ENCODE measurements at places on chromosomes 1 and 21.

GRCh38 chr1:161787355-161787754 lies 21.2 kb downstream of the ATF6 start:
- no peak for DNase-seq

- no peak for DNase-seq
These were observed 4.4 kb downstream of the SSBP3 start for GRCh38 chr1:54401799-54402198.

DNA sequence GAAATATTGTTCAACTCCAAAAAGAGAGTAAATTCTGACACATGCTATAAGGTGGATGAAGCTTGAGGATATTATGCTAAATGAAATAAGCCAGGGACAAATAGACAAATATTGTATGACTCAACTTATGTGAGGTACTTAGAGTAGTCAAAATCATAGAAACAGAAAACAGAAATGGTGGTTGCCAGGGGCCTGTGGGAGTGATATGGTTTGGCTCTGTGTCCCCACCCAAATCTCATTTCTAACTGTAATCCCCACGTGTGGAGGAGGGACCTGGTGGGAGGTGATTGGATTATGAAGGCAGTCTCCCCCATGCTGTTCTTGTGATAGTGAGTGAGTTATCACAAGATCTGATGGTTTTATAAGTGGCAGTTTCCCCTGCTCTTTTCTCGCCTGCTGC lies 24.7 kb upstream of the DISP1 start:
- DNase-seq = no peak

- DNase-seq = no peak
These were observed 8.0 kb downstream of the OSBPL9 start for GRCh38 chr1:51624855-51625254.

GRCh38 chr1:201336711-201337450 lies 40.6 kb downstream of the TNNT2 start:
- DNase-seq = no peak

- no peak for DNase-seq
These were observed 158.2 kb downstream of the ZSCAN20 start for GRCh38 chr1:33630686-33631085.

DNA sequence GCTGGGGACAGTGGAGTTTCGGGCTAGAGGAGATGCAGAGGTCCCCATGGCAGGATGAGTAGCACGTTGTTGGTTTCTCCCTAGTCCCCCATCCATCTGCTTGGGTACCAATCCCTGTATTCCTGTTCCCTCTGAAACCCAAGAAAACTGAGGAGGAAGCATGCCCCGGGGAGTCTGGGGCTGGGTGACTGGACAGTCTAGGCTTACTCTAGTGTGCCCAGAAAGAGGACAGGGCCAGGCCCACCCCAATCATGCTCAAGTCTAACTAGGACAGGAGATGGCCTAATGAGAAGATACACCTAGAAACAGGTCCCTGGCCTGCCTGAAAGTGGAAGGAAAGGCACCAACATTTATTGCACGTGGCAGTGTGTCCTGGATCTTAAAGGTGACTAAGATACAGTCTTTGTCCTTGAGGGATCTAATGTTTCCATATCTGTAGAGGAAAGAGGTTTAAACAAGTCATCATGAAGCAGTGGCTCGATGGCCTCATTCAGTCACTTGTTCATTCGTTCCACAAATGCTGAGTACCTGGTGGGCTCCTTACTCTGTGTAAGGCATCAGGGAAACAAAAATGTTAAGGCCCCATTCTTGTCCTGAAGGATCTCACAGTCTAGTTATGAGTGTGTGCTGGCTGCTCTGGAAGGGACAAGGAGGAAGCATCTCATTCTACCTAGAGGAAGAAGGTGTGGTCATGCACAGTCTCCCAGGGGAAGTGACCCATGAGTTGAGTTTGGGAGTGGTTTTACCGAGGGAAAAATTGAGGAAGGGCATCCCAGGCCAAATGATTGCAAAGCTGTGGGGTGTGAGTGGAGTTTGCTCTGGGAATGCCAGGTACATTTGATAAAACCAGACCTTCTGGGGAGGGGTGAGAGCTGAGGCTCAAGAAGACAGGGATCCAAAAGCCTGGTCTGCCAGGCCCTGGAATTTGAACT lies 10.0 kb downstream of the CDK18 start:
- no peak for DNase-seq

Data from hypothalamus (tissue), 51 donors.